ENCODE measurements at places on chromosomes 5 and 9. TPM values are rescaled to one million over a fixed set of nuclear protein-coding genes. Genes with fewer than 3 reads are reported as not detected.

DNA sequence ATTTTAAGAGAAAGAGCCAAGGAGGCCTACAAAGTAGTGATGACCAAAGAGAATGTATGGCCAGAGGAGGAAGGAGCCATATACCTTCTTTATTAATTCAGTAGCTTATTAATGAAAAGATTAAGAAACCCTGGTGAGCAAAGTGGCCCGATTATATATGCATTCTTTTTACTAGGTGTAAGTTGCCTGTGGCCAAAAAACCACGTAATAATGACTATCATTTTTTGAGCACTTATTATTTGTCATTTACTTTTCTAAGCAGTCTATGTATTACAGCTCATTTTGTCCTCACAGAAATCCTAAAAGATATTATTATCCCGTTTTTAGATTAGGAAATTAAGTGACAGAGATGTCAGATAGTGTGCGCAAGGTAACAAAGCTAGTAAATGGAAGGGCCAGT lies 3.0 kb downstream of the CWC27 start:
- DNase-seq: no peak

- DNase-seq: no peak
Measured at GRCh38 chr9:90774682-90775081, 26.9 kb upstream of the SYK start.

- no peak for DNase-seq
Measured at GRCh38 chr5:135211083-135211790, 177.2 kb upstream of the PITX1 start.

- DNase-seq: no peak
Measured at GRCh38 chr5:152177626-152178349, 227.3 kb downstream of the NMUR2 start.

DNA sequence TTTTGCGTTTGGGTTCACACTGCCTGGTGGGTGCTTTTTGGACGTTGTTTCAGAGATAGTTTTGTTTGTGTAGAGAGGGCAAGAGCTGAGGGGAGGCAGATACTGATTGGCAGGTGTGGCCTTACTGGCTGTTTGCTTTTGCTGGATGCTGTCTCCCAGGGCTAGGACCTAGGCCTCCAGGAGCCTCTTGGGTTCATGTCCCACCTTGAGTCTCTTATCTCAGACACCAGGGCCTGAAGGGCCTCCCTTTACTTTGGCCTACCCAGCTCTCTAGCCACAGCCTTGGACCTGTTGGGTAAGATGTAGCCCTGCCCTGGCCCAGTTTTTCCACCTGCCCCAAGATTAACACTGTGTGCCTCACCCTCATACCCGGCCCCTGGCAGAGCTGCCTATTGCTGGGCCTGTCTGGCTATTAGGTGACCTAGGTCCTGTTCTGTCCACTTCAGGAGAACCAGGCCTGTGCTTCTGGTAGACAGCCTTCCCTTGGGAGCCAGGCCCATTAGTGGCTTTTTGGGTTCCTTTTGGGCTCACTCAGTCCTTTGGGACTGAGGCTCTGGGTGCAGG lies 13.4 kb downstream of the PTPA start:
- DNase-seq: no peak

GRCh38 chr5:53930457-53930856 lies 370.0 kb downstream of the NDUFS4 start:
- no peak for DNase-seq

- no peak for DNase-seq
Measured at GRCh38 chr9:130073373-130073772, 19.7 kb downstream of the GPR107 start.

Gene FGD3
- 5.0 TPM for total RNA-seq

Measured in pancreas (tissue), 10 donors.